ENCODE measurements at places on chromosomes 5 and 9.

DNA sequence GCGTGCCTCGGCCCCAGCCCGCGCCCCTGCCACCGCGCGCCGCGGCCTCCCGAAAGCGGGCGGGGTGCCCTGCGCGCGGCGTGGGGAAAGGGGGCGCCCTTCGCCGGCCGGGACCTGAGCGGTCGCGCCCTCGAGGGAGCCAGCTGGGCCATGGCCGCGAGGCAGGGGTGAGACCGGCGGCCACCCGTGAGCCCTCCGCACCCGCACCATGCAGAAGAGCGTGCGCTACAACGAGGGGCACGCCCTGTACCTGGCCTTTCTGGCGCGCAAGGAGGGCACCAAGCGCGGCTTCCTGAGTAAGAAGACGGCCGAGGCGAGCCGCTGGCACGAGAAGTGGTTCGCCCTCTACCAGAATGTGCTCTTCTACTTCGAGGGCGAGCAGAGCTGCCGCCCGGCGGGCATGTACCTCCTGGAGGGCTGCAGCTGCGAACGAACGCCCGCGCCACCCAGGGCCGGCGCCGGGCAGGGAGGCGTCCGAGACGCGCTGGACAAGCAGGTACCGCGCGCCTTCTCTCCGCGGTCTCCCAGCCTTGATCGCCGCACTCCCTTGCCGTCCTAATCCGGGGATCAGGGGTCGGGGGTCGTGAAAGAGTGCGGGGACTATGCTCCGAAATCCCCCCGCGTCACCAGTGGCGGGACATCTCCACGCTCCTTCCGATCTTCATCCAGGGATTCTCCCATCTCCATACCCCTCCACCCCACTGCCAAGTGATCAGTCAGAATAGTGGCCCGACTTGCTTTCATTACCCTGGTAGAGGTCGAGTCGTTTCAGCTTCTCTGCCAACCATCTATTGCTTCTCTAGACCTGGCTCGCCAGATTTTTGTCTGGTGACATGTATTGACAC, 590 bp downstream of the RASGRF2 start:
- peak; percentile 62 for DNase-seq

DNA sequence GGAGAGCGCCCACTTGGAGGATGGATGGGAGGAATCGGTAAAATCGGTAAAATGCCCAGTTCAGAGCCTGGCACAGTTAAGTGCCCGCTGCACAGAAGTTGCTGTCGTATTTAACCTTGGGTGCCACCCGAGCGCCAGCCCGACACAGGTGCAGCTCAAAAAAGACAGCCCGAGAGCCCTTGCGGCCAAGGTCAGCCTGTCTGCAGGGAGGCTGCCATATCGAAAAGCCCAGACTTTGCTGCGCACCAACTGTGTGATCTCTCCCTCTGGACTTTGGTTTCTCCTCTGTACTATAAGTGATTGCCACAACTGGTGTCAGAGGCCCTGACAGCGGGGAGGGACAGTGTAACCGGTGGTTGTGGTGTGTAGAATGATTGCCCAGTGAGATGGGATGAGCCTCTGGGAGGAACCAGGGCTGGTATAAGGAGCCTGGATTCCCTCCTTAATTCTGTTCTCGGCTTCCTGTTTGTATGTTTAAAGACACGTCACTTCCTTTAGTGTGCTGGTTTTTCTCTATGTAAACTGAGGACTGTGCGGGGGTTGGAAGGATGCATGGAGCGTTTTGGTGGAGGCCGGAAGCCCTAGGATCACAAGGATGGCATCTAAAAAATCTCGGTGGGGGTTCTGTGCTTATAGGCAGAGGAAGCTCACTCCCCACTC, 792 bp downstream of the NTMT1 start:
- peak; percentile 47 for DNase-seq

DNA sequence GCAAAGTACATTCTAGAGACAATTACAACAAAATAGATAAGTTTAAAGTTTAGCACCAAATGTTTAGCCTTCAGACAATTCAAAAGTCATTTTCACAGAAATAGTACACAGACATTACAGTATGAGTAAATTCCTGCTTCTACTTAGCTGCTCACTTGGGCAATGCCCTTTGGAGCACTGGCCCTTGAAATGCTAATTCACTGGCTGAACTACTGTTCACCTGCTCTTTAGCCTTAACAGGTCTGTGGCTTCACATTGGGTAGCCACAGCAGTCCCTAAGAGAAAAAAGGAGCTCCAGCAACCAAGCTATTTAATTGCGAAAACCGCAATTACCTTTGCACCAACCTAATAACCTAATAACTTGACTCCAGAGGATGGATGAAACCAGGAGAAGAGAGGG, 916.2 kb upstream of the DMAC1 start:
- no peak for DNase-seq

GRCh38 chr5:119276978-119277377, 78.8 kb upstream of the TNFAIP8 start:
- DNase-seq: no peak

GRCh38 chr9:126462617-126463016, 136.0 kb downstream of the MVB12B start:
- no peak for DNase-seq

- no peak for DNase-seq
These were observed 135.9 kb upstream of the MAN2A1 start for GRCh38 chr5:109553846-109554245.

DNA sequence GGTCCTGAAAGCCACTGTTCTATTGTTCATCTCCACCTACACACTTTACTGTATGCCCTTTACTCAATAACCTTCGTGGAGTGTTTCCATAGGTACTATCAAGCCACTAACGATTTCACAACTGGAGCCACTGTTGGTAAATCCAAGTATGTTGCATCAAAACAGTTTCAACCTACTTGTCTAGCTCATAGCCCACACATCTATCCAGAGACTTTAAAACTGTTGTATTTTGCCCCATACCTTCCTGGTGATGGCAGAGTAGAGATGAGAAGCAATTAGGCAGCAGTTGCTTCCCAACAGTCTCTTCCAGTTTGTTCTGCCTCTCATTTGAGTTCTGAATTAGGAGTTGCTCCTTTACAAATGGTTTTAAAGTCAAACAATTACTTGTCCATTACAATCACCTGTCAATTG, 607 bp downstream of the FAXDC2 start:
- DNase-seq: no peak

- no peak for DNase-seq
These were observed 66.4 kb upstream of the PLPP1 start for GRCh38 chr5:55601204-55601618.

DNA sequence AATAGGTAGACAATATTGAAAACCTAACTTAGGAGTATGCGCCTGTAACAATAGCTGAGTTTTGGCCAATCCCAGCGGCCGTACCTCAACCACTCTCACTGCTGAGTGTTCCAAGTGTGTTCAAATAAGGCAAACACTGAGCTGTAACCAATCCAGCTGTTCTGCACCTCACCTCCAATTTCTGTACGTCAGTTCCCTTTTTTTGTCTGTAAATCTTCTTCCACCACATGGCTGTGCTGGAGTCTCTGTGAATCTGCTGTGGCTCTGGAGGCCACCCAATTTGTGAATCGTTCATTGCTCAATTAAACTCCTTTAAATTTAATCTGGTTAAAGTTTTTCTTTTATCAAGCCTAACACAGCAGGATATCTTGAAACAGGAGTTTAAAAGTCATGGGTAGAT, 116.3 kb downstream of the SLC28A3 start:
- DNase-seq: no peak

DNA sequence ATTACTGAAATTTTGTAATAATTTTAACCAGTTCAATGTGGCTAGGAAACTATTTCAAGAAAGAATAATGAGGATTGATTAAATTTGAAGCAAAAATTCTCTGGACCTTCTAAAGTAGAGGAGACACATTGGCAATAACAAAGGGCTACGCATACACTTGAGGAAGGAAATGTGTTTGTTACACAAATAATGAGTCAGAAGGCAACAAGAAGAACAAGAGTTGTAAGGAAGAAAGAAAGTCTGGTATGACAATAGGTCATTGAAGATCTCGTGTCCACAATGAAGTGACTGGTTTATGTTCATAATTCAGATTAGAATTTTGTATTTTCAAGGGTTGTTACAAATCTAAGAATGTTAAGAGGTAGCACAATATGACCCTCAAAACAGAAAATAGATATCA, 25.8 kb downstream of the ST8SIA4 start:
- DNase-seq: no peak

DNA sequence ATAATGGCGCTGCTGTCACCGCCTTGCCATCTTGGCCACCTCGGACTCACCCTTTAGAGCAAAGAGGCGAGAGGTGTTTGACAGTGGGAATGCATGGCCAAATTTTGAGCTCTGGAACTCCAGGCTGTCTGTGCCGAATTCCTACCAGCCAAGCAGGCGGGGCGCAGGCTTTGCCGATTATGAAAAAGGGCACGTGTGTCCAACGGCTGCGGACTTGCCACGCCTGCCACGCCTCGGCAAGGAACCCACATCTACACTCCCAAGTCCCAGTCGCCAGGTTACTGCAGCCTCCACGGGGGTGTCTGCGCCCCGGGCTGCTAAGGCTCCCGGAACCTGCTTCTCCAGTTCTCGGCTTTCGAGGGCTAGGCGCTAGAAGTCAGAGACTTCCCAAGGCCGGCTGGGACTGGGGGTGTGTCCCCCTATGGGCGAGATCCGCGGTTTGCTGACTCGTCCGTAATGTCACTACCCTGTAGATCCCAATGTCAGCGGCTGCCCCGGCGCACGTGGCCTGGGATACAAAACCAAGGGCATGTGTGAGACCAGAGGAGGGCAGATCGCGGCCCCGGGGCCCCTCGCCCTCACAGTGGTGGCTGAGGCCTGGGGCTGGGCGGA, 2.8 kb downstream of the NPR3 start:
- peak; percentile 17 for DNase-seq

DNA sequence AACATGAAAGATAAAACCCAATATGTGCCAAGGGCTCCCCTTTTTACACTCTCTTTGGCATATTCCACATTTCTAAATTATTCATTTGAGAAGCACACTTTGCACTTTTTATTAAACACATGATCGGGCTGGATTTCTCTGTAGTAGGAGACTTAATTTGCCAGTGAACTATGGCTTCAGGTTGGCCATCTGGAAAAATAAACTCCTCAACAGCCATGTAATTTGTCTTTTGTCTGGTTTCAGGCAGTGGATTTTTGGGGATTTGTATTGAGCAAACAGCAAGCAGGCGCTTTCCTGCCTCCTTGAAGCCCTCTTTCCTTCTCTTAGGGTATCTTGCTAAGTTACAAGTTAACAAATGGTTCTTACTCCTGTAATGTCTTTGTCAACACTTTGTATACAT, 73.0 kb upstream of the DMRTA1 start:
- no peak for DNase-seq
